Naive thymus-derived CD4-positive, alpha-beta T cell (primary cell): ENCODE measurements at places on chromosomes 13 and 19.

- peak; percentile 77 for DNase-seq
These were observed 11.7 kb upstream of the ADGRE5 start for GRCh38 chr19:14369399-14370168.

DNA sequence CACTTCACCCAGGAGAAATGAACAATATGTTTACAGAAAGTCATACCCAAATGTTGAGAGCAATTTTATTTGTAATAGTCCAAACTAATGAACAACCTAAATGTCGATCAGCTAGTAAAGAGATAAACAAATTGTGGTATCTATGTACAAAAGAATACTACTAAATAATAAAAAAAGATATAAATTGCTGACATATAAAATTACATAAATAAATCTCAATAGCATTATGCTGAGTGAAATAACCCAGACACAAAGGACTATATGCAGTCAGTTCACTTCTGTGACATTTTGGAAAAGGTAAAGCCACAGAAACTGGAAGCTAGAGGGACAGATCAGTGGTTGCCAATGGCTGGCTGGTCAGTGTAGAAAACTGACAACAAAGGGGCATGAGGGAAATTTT is 346.0 kb upstream of the PCDH20 start:
- DNase-seq, result no peak

GRCh38 chr19:14051980-14052379 is 9.9 kb downstream of the PALM3 start:
- no peak for DNase-seq

- DNase-seq, result peak; percentile 19
These were observed 13.3 kb upstream of the ZNF57 start for GRCh38 chr19:2887391-2887914.

- no peak for DNase-seq
These were observed 25.7 kb downstream of the NOVA2 start for GRCh38 chr19:45947926-45948325.

GRCh38 chr19:51719251-51719988 is 4.4 kb downstream of the HAS1 start:
- no peak for DNase-seq

- no peak for DNase-seq
These were observed 2.9 kb upstream of the PPP6R1 start for GRCh38 chr19:55261671-55262126.

DNA sequence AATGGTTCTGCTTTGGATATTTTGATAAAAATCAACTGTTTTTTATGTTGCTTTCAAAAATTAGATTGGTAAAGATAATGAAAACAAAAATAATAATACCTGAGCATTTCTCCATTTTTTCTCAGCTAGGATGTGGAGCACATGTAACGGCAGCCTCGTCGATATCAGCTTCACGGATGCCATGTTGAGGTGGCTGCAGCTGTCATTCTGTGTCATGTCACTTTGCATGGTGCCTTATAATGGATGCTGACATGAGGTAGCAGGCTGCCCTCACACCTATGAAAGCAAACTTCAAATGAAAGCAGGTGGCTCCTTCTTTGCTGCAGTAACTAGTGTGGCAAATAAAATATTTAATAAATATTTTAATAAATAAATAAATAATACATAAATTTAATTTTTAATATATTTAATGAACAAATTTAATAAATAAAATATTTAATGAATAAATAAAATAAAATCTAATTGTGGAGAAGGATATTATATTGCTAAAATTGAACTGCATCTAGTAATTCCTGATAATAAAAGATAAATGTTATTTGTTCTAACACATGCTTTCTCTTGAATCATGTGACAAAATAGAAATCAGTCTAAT is 955.7 kb upstream of the SLC10A2 start:
- DNase-seq, result no peak

- no peak for DNase-seq
These were observed 261.9 kb downstream of the KCNRG start for GRCh38 chr13:50277127-50277526.

GRCh38 chr19:28710278-28710677 is 502.7 kb downstream of the UQCRFS1 start:
- no peak for DNase-seq

DNA sequence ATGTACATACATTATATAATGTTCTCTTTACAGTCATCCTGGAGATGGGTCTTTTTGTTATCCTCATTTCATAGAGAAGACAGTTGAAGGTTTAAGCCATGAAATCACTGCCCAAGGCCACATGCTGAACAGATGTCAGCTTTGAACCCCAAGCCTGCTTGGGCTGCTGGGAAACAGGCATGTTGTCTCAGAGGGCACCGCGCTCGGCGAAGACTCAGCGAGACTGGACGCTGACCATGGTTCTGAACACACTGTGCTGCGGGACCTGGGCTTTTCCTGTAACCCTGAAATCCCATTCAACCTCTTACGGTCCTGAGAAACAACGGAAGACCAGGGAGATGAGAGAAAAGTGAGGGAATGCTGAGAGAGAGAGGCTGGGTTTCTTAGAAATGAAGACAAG is 27.3 kb downstream of the LRFN3 start:
- peak; percentile 26 for DNase-seq

DNA sequence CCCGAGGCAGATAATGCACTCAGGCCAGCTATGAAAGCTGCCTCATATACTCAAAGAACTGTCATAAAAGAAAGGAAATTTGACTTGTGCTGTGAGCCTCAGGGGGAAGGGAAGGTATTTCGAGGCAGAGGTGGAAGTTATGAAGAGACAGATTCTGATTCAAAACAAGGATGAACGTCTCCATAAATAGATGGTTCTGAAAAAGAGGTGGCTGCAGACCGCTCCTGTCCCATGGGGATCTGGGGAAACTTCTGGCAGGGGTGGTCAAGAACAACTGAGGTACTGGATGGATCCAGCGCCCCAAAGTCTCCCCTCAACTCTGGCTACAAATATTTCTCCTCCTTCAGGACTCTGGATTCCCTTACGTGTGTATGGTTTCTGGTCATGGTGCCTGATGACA is 168.1 kb upstream of the IRS2 start:
- no peak for DNase-seq

- DNase-seq, result peak; percentile 38
These were observed 1.9 kb downstream of the KLF12 start for GRCh38 chr13:74132152-74132775.

- DNase-seq, result no peak
These were observed 62.3 kb downstream of the CEBPG start for GRCh38 chr19:33435706-33436359.

DNA sequence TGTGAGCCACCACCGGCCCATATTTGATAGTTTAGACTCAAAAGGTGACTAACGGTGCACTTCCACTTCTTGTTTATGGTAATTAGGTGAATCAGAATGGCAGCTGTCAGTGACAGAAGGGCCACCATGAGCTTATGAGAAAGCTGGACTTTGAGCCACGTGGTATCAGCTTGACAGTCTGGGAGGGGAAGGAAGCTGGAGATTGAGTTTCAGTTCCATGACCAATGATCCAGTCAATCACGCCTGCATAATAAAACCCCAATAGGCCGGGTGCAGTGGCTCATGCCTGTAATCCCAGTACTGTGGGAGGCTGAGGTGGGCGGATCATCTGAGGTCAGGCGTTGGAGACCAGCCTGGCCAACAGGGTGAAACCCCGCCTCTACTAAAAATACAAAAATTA is 8.2 kb downstream of the EID2B start:
- no peak for DNase-seq

GRCh38 chr13:113499936-113500335 is 9.4 kb upstream of the DCUN1D2 start:
- DNase-seq, result no peak

DNA sequence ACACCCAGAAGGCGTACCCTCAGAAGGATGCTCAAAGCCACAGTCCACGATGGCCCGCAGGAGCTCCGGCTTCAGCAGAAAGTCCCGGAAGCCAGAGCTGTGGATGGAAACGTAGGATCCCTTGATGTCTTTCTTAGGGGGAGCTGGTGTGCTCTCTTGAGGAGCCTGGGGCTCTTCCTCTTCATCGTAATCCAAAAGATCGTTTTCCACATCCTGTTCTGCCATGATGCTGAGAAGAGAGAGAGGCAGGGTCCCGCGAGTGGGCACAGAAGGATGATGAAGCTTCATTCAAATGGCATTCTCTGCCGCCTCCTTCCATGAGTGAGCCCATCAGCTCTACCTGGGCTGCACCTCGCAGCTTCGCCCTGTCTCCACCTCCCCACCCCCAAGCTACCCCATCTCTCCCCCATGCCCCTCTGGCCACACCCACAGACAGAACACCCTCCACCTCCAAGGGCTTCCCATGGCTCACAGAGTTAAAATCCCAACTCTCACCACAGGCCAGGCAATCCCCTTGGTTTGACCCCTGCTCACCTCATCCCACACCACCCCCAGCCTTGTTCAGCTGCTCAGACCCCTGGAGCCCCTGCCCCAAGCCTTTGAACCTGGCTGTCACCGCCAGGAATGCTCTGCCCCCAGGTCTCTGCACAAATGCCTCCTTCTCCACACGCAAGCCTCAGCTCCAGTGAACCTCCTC is 6.0 kb downstream of the DDX39A start:
- DNase-seq, result no peak

DNA sequence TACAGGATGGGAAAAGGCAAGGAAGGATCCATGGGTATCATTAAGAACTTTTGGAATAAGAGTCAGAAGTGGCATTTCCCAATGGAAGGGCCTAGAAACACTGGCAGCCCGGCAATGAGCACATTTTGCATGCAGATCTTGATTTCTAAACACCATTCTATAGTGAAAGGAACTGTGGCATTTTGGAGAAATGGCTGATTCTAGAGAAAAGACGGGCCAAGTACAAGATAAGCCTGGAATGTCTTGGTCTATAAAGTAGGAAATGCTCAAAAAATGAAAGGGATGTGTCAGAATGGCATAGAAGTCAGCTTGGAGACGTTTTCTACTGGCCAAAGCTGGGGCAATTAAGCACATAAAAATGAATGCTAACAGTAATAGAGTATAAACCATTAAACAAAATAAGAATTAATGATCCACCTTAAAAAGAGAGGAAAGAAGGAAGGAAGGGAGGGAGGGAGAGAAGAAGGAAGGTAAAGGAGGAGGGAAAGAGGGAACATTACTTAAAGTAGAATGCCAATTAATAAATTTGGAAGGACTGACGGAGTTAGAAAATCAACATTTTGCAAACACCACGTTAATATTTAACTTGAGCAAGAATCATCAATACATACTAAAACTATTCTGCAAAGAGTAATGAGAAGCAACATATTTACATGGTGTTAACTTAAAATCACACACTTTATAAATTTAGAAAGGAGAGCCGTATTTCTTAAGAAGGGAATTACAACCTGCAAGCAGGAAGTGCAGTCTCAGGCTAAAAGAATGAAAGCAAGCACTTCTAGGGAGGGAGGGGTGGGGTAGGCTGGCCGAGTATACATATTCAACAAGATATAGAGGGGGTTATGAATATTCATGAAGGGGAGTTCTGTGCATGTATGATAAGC is 78.9 kb downstream of the ANKRD10 start:
- no peak for DNase-seq

GRCh38 chr13:95075506-95075905 is 225.7 kb downstream of the ABCC4 start:
- DNase-seq, result no peak

- no peak for DNase-seq
These were observed 10.3 kb downstream of the HSH2D start for GRCh38 chr19:16153582-16154336.

DNA sequence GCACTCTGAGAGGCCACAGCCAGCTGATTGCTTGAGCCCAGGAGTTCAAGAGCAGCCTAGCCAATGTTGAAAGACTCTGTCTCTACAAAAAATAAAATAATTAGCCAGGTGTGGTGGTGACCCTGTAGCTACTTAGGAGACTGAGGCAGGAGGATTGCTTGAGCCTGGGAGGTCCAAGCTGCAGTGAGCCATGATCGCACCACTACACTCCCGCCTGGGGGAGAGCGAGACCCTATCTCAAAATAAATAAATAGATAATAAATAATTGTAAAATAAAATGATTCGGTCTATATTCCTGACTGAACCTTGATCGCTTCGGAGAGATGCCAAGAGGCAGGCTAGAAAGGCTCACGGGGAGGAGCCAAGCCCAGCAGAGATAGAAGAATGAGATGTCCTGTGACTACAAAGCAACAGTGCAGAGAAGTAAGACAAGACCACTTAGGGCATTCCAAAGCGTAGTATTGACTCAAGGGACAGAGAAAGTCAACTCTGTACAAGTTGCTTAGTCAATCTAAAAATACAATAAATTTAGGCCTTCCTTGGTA is 12.8 kb downstream of the SHISA2 start:
- DNase-seq, result no peak

- DNase-seq, result no peak
These were observed 4.7 kb upstream of the CYP2A13 start for GRCh38 chr19:41083516-41083915.

DNA sequence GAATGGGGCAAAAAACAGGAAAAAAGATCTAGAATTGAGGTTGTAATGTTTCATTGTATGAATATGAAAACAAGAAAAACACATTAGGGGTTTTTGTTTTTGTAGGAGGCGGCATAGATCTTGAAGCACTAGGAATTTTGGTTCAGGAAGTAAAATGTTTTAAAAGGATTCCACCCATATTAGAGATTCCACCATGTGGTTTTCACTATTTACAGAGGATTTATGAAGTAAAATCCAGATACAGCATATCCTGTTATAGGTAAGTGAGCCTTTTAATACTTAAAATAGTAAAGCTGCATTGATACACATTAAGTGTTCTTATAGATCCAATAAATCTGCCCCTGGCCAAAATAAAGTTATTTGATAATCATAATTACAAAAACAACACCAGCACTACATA is 61.4 kb downstream of the MICU2 start:
- no peak for DNase-seq

- DNase-seq, result peak; percentile 80
These were observed 94.5 kb downstream of the GNG7 start for GRCh38 chr19:2607712-2608601.

DNA sequence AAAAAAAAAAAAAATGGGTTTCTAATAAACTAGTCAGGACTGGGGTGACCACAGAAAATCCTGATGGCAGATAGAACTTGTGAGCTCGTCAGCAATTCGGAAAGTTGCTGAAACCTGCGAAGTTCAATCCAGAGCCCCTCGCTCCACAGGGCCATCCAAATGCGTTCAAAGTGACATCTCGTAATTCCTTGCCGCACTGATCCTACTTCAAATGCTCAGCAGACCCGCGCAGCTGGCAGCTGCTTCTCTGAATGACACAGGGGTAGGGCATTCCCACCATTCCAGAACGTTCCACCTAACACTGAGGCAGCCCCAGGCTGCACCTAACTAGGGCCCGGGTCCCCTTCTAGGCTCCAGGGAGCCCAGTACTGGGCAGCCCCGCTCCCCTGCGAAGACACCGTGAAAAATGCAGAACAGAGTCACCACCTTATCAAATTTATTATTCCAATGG is 4.8 kb upstream of the DAPK3 start:
- peak; percentile 34 for DNase-seq
